ENCODE measurements at places on chromosomes 7 and 10. TPM values are rescaled to one million over a fixed set of nuclear protein-coding genes. Genes with fewer than 3 reads are reported as not detected.

The LRGUK gene
- 0.88 TPM for total RNA-seq

The CREB5 gene
- total RNA-seq: 5.0 TPM

The LMOD2 gene
- total RNA-seq: not detected

The CAMK1D gene
- total RNA-seq: 11.2 TPM

The PDE1C gene
- total RNA-seq: 143 TPM

The WNT16 gene
- 0.29 TPM for total RNA-seq

The INSYN2A gene
- total RNA-seq: 0.36 TPM

The MRLN gene
- not detected for total RNA-seq

The CARD11 gene
- total RNA-seq: not detected

The GIMAP1 gene
- not detected for total RNA-seq

The SEMA3E gene
- total RNA-seq: 0.29 TPM

The GPAM gene
- 15.6 TPM for total RNA-seq

The ZNF467 gene
- not detected for total RNA-seq

The TAF3 gene
- 2.2 TPM for total RNA-seq

The GIMAP8 gene
- total RNA-seq: not detected

The PRRT4 gene
- total RNA-seq: not detected

The CCDC172 gene
- not detected for total RNA-seq

The TMEM229A gene
- total RNA-seq: not detected

The TECPR1 gene
- 20.3 TPM for total RNA-seq

The GSDME gene
- 44.5 TPM for total RNA-seq

The DPP6 gene
- total RNA-seq: not detected

Data from osteoblast (primary cell).